Heart left ventricle (tissue), 16 donors: ENCODE measurements at places on chromosomes 6 and 20. TPM values are rescaled to one million over a fixed set of nuclear protein-coding genes. Genes with fewer than 3 reads are reported as not detected.

GRCh38 chr6:44074439-44074812 is 52.8 kb downstream of the MRPL14 start:
- DNase-seq, result peak; percentile 86

- no peak for DNase-seq
Measured at GRCh38 chr6:36685166-36685924, 6.8 kb downstream of the CDKN1A start.

GRCh38 chr20:4795394-4795793 is 73.7 kb downstream of the PRND start:
- no peak for DNase-seq

Gene MYLK4
- total RNA-seq, result 1.3 TPM

Gene TGM3
- not detected for total RNA-seq

Gene HRH3
- not detected for total RNA-seq

Gene CLPSL2
- not detected for total RNA-seq
